HCT116 (cell line): ENCODE measurements at places on chromosomes 6 and 20.
A peak's percentile ranks its signal among the peaks of the same experiment; 100 is the strongest.

DNA sequence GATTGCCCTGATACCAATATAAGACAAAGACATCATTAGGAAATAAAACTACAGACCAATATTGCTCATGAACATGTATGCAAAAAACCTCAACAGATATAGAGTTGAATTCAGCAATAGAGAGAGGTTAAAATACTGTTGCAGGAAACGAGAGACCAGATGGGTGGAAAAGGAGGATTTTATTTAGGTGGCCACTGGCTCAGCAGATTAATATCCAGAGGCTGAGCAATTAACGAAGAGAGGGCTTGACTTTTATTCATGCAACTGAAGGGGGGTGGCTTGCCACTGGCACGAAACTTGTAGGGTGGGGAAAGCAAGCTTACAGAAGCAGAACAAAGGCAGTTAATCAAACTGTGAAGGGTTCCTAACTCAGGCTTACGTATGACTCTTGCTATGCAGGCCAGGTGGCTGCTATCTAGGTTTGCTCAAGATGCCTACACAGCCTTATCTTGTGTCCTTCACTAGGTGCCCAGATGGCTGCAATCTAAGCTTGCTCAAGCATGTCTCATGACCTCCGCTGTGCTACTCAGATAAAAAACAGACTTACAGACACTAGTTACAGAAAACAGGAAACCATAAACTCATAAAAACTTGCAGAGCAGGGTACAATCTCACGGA is 126.4 kb downstream of the MMUT start:
- no peak for DNase-seq

- DNase-seq, result no peak
These were observed 111.1 kb downstream of the DLL1 start for GRCh38 chr6:170179616-170180324.

DNA sequence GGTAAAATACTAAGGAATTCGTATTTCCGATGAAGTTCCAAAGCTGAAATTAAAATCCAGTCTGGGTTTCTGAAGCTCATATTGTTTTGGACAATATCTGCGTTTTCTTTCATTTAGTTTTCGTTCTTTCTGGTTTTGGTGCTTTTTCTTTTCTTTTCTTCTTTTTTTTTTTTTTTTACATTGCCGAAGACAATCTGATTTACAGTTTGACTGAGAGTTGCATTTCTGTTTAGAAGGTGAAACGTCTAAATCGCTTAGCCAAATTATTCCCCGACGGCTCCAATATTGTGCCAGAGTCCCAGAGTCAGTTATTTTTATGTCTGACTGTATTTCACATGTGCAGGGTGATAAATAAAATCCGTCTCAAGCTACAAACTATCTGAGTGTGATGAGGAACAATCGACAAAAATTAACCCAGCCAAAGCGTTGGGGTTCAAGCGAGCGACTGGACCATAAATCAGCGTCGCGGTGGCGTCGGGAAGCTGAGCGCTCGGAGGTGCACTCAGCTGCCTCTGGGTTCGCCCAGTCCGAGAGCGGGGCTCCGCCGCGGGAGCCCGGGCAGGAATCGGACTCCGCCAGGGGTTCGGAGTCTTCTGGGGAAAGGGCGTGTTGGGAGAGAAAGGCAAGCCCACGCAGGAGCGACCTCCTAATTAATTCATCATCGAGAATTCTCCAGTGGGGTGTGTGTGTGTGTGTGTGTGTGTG is 8.2 kb upstream of the TBX18 start:
- DNase-seq, result no peak

GRCh38 chr6:78525976-78526375 is 341.4 kb upstream of the IRAK1BP1 start:
- DNase-seq, result no peak

GRCh38 chr6:16839631-16840179 is 78.4 kb upstream of the ATXN1 start:
- DNase-seq, result no peak

GRCh38 chr20:23146181-23146580 is 60.1 kb upstream of the CD93 start:
- DNase-seq, result no peak

GRCh38 chr6:165308926-165309731 is at the start of gene C6orf118:
Gene C6orf118, minus strand, starts transcription at chr6:165309605. Its CDS starts 19 bp downstream, at chr6:165309586.
- no peak for DNase-seq

- no peak for DNase-seq
These were observed 23.2 kb downstream of the HLA-A start for GRCh38 chr6:29965563-29965872.

GRCh38 chr6:167996424-167997199 is 859 bp upstream of the KIF25 start:
- no peak for DNase-seq

DNA sequence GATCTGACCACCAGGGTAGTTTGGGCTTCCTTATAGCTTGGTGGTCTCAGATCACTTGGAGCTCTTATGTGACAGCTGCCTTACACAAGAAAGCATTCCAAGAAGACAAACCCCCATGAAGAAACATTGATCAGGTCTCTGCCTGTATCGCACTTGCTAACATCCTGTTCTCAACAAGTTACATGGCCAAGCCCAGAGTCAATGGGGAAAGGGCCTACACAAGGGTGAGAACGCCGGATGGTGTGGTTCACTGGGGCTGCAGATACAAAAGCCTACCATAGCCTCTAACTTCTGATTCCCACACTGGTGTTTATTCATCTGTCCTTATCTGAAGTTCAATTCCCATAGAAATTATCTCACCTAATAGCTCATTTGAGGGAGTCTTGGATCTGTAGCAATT is 235.5 kb downstream of the SYNDIG1 start:
- no peak for DNase-seq

- no peak for DNase-seq
These were observed 70.3 kb downstream of the ATG5 start for GRCh38 chr6:106255306-106255705.

DNA sequence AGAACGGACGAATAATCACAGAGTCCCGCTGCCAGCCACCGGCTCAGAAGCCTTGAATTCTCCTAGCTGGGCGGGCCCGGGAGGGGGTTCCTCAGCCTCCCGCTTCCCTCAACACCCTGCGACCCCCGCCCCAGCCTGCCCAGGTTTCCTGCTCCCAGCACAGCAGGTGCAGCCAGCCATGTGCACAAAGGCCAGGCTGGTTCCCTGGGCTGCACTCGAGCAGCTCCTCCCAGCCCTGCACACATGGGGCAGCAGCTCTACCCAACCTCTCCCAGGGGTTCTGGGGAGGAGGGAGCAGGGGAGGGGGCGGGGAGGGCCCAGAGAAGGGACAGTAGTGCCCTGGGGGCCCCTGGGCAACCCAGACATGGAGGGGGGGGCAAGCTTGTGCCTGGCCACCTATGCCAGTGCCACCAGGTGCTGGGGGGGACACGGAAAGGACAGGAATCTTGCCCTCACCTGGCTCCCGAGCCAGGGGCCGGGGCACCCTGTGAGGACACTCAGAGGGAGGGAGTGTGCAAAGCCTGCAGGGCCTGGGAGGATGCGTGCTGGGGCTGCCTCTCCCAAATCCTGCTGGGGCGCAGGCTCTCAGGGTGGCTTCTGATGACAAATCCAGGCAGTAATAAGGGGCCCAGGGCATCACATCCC is 1.2 kb upstream of the NTSR1 start:
- no peak for DNase-seq

DNA sequence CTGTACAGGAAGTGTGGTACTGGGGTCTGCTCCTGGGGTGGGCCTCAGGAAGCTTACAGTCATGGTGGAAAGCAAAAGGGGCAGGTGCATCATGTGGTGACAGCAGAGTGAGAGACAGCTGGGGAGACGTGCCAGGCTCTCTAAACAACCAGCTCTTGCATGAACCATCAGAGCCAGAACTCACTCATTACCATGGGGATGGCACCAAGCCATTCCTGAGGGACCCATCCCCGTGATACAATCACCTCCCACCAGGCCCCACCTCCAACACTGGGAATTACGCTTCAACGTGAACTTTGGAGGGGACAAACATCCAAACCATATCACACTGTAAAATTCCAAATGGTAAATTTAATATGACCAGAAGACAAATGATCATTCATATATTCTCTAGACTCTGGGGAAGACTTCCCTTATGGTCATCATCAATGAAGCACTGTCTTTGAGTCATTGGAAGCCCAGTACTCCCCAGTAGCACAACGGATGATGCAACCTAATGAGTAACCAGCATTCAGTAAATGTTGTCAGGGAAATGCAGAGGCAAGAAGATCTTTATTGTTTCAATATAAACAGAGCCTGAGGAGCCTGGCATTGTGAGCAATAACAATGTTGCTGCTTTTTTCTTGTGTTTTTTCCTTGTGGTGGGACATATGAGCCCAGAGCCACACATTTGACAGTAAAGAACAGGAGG is 48.2 kb upstream of the RALY start:
- no peak for DNase-seq

- no peak for DNase-seq
These were observed 121.2 kb upstream of the RUNX2 start for GRCh38 chr6:45206793-45207492.

GRCh38 chr6:109961611-109962041 is 16.5 kb upstream of the GPR6 start:
- peak; percentile 76 for DNase-seq

- no peak for DNase-seq
These were observed 32.3 kb downstream of the SNX9 start for GRCh38 chr6:157855325-157855724.

DNA sequence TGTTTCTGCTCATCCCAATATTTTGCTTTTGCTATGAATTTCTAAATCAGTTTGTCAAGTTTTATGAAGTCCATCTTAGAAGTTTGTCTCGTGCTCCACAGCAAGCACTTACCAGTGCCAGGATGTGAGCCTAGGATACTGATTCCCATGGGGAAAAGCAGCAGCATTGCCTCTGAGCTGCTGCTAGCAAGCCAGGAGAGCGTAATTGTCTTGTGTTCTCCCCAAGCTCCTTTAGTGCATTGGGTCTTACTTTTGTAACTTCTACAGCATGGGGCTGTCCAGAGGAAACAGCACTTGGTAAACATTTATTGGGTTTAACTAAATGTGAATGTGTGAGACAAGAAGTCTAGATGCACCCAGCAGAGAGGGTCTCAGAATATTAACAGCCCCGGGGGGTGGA is 76.1 kb downstream of the RNF182 start:
- no peak for DNase-seq

- no peak for DNase-seq
These were observed 3.5 kb downstream of the NUP153 start for GRCh38 chr6:17703256-17703694.

DNA sequence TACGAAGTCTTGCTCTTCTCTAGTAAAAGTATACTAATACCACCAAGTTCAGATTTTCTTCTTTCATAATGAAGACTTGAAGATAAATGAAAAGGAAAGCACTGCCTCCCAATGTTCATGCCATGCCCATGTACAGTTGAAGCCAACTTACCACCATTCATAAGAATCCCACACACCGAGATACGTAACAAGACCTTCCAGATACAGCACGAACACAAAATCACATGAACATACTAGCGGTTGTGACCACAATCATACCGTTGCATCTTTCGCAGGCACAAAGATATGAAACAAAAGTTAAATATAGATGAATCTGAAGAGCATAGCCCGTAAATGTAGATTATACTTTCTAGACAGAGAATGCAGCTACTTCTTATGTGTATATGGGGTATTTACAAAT is 412.5 kb downstream of the CBLN4 start:
- no peak for DNase-seq

GRCh38 chr6:31079656-31080261 is 32.6 kb downstream of the C6orf15 start:
- peak; percentile 38 for DNase-seq

DNA sequence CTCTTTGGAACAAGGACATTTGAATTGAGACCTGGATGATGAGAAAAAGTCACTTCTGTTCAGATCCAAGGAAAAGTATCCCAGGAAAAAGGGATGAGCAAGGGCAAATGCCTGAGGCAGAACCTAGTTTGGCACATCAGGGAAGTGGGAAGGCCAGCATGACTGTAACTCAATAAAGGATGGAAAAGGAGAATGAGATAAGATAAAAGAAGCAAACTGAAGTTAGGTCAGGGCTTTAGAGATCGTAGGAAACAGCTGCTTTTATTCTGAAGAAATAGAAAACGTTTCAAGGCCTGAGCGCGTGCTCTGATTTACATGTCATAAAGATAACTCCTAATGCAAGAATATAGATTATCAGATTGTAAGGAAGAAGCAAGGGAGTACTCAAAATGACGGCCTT is 450.0 kb downstream of the FRK start:
- no peak for DNase-seq

DNA sequence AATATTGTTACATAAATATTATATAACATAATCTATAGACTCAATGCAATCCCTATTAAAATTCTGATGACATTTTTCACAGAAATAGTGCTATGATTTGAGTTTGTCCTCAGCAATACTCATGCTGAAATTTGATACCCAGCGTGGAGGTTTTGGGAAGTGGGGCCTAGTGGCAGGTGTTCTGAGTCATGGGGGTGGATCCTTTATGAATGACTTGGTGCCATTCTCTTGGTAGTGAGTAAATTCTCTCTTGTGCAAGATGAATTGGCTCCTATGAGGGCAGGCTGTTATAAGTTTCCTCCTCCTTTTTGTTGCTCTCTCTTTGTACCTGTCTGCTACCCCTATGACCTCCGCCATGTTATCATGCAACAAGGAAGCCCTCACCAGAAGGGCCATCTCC is 65.8 kb downstream of the SHPRH start:
- no peak for DNase-seq

- no peak for DNase-seq
These were observed 2.0 kb downstream of the SOX4 start for GRCh38 chr6:21595285-21596144.

GRCh38 chr6:92415656-92416055 is 1003.7 kb downstream of the EPHA7 start:
- no peak for DNase-seq

GRCh38 chr6:80566361-80566760 is 459.9 kb downstream of the BCKDHB start:
- no peak for DNase-seq

- no peak for DNase-seq
These were observed 270.5 kb downstream of the BMP2 start for GRCh38 chr20:7038029-7038428.

- DNase-seq, result peak; percentile 57
These were observed 15.3 kb upstream of the MMP9 start for GRCh38 chr20:45993197-45993951.

GRCh38 chr6:44867571-44868334 is 460.4 kb upstream of the RUNX2 start:
- no peak for DNase-seq

DNA sequence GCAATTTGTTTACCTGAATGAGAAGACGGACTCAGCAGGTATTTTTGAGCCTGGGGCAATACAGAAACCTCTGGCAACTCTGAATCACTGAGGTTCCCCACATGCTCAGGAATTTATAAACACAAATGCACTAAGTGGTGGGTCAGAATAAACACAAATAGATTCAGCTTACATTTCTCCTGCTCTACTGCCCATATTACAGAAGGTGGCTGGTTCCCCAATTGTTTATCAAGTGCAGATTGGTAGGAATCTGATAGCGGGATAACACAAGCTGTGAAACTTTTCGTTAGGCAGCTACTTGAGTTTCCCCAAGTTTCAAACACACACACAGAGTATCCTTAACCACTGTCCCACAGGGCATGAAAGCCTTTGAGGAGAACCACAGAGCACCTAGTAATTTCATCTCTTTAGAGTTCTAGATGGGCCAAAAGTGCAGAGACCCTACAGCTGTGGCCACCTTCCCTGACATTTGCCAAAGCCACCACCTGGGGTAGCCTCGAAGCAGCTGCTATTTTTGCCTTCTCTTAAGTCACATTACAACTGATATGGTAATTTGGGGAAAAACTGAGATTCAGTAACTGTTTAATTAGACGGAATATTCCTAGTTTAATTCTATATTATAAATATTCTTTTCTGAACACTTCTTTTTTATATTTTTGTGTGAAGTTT is 204.2 kb upstream of the PTCHD4 start:
- no peak for DNase-seq
